ENCODE measurements at places on chromosomes 6 and 20. TPM values are rescaled to one million over a fixed set of nuclear protein-coding genes. Genes with fewer than 3 reads are reported as not detected.

GRCh38 chr6:142929751-142930358, 15.1 kb downstream of the HIVEP2 start:
- H3K4me3 ChIP-seq: no peak overlapping the region
- H3K27ac ChIP-seq: no peak overlapping the region
- no peaks in the 10 kb centered on the region for H3K36me3 ChIP-seq
- H3K4me1 ChIP-seq: peaks cover 23% of the 10 kb centered on the region
- H3K27me3 ChIP-seq: no peaks in the 10 kb centered on the region
- DNase-seq: no peak

- peaks cover 11% of the 10 kb centered on the region for H3K4me1 ChIP-seq
- no peak overlapping the region for H3K4me3 ChIP-seq
- no peaks in the 10 kb centered on the region for H3K36me3 ChIP-seq
- H3K27ac ChIP-seq: no peak overlapping the region
- H3K27me3 ChIP-seq: no peaks in the 10 kb centered on the region
Observed at GRCh38 chr20:47438464-47439381, 63.0 kb upstream of the NCOA3 start.

GRCh38 chr6:150458579-150458978, 89.8 kb downstream of the IYD start:
- no peaks in the 10 kb centered on the region for H3K4me1 ChIP-seq
- no peak for DNase-seq
- peaks cover 1% of the 10 kb centered on the region for H3K27me3 ChIP-seq
- H3K4me3 ChIP-seq: no peak overlapping the region
- H3K36me3 ChIP-seq: no peaks in the 10 kb centered on the region

DNA sequence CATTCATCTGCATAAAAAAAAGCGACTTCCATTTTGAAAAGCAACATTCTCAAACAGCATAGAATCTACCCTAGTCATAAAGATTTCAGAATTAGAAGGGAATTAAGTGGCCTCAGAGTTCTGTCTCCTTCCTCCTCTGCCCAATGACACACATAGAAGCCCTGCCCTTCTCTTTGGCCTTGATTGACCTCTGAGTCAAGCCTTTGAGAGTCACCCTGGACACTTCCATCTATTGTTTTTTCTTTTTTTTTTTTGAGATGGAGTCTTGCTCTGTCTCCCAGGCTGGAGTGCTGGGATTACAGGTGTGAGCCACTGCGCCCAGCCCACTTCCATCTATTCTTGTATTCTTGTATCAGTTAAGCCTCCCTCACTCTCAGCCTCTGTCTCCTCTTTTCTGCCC, 44.8 kb upstream of the CTNNBL1 start:
- no peak for DNase-seq
- no peak overlapping the region for H3K4me3 ChIP-seq

DNA sequence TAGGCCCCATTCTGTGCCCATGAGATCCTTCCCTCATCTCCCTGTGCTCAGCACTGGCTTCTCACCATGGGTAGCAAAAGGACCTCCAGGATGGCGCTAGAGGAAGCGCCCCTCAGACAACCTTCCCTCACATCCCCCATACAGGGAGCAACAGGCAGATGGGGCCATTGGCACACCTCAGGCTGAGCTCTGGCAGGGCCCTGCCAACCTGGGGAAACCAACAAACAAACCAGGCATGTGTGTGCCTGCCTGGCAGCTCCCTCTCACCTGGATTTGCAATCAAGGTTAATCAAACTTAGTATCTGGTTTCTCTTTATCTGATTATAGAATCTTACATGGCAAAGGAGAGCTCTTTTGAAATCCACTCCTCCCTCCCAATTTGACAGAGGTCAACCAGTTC, 134.9 kb downstream of the SLC23A2 start:
- peaks cover 16% of the 10 kb centered on the region for H3K36me3 ChIP-seq
- no peaks in the 10 kb centered on the region for H3K4me1 ChIP-seq
- no peak overlapping the region for H3K27ac ChIP-seq
- H3K4me3 ChIP-seq: no peak overlapping the region

Gene VSX1
- total RNA-seq: not detected

Gene PRIM2
- total RNA-seq: 10.8 TPM

Gene LGSN
- total RNA-seq: not detected

Data from chondrocyte (in vitro differentiated cells).